ENCODE measurements at places on chromosomes 4 and X. TPM values are rescaled to one million over a fixed set of nuclear protein-coding genes. Genes with fewer than 3 reads are reported as not detected.

Gene RIPPLY1
- total RNA-seq = not detected

Gene DMRTC1
- total RNA-seq = 0.31 TPM

- no peaks in the 10 kb centered on the region for H3K4me1 ChIP-seq
- no peaks in the 10 kb centered on the region for H3K27me3 ChIP-seq
- H3K27ac ChIP-seq = no peak overlapping the region
- H3K4me3 ChIP-seq = no peak overlapping the region
- H3K36me3 ChIP-seq = no peaks in the 10 kb centered on the region
Measured at GRCh38 chrX:1599791-1600405, 8.5 kb downstream of the AKAP17A start.

GRCh38 chrX:45851434-45851991 is 650.8 kb upstream of the DIPK2B start:
- H3K4me3 ChIP-seq = peak overlapping the region; percentile 84
- peaks cover 10% of the 10 kb centered on the region for H3K4me1 ChIP-seq
- no peaks in the 10 kb centered on the region for H3K36me3 ChIP-seq
- no peak for DNase-seq
- no peaks in the 10 kb centered on the region for H3K27me3 ChIP-seq

Gene SPATA18
- 0.39 TPM for total RNA-seq

GRCh38 chrX:115582616-115583495 is 21.9 kb downstream of the PLS3 start:
- H3K4me3 ChIP-seq = no peak overlapping the region
- H3K27ac ChIP-seq = no peak overlapping the region
- H3K4me1 ChIP-seq = peaks cover 14% of the 10 kb centered on the region
- H3K27me3 ChIP-seq = no peaks in the 10 kb centered on the region
- no peaks in the 10 kb centered on the region for H3K36me3 ChIP-seq

Gene EREG
- total RNA-seq = 2.1 TPM

DNA sequence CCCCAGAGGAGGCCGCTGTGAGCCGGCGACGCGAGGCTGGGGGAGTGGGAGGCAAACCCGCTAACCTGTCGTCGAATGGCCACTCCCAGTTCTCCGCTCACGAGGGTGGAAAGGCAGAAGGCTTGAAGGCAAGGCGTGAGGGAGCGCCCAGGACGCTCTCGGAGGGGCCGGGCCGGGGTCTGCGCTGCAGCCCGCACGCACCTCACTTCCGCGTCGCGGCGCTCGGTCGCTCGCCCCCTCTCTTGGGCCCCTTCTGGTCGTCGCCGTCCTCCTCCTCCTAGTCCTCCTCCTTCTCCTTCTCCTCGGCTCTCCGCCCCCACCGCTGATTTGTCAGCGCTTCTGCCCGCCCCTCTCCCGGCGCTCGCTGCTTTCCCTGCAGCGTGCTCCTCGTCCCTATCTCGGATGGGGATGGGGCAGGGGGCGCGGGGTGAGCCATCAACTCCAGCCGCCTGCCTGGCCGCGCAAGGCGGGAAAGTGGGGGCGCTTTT is at the start of gene SNCA:
Gene SNCA, minus strand, starts transcription at position 265 of the 488 bp plus-strand sequence. CDS start 1,494 bp downstream, outside the sequence.
- H3K4me3 ChIP-seq = peak within 1 kb of the TSS; percentile 51
- H3K27me3 ChIP-seq = peaks cover 5% of the 10 kb centered on the region
- no peaks in the 10 kb centered on the region for H3K36me3 ChIP-seq
- H3K27ac ChIP-seq = no peak within 1 kb of the TSS
- DNase-seq = no peak
- H3K4me1 ChIP-seq = no peaks in the 10 kb centered on the region

DNA sequence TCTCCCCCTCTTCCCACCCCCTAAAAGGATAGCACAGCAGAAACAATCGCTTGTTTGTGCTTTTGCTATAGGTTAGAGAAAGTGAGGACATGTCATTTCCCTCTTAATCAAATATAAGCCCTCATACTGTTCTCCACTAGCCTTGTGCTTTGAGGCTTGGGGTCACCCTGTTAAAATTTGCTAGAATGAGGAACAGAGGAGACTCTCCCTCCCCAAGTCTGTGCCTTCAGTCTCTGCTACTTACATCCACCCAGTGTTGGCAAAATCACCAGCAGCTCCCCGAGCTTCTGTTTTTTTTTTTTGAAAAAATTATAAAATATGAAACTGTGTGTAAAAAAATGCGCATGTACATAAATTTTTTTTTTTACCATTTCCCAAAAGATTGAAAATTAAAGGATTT is 19.3 kb downstream of the KLF3 start:
- H3K4me1 ChIP-seq = no peaks in the 10 kb centered on the region
- H3K4me3 ChIP-seq = no peak overlapping the region
- H3K27ac ChIP-seq = no peak overlapping the region
- DNase-seq = no peak
- H3K27me3 ChIP-seq = no peaks in the 10 kb centered on the region

GRCh38 chr4:122331195-122331594 is 47.6 kb upstream of the ADAD1 start:
- no peaks in the 10 kb centered on the region for H3K4me1 ChIP-seq
- DNase-seq = no peak
- no peak overlapping the region for H3K4me3 ChIP-seq
- H3K27me3 ChIP-seq = no peaks in the 10 kb centered on the region

- no peak overlapping the region for H3K27ac ChIP-seq
- H3K27me3 ChIP-seq = no peaks in the 10 kb centered on the region
- no peak overlapping the region for H3K4me3 ChIP-seq
- H3K36me3 ChIP-seq = no peaks in the 10 kb centered on the region
- no peaks in the 10 kb centered on the region for H3K4me1 ChIP-seq
Measured at GRCh38 chrX:11117745-11118144, 6.6 kb downstream of the HCCS start.

Gene CITED1
- total RNA-seq = 0.36 TPM

DNA sequence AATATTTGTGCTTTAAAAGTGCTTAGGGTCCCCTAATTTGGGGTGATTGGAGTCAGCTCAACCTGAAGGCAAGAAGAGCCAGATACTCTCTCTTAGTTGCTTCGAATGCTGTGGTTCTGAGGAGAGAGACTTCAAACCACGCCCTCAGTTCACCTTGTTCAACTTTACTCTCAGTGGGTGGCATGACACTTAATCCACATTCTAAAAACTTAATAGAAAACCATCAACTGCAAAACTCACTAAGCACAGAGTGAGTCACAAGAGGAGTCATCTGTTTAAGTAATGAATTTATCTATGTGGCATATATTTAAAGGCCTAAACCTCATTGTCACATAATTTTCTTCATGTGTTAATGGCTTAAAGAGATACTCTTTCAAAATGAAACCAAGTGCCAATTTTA is 99.5 kb upstream of the SLC4A4 start:
- H3K27ac ChIP-seq = no peak overlapping the region
- DNase-seq = no peak
- no peaks in the 10 kb centered on the region for H3K4me1 ChIP-seq
- no peaks in the 10 kb centered on the region for H3K27me3 ChIP-seq
- no peaks in the 10 kb centered on the region for H3K36me3 ChIP-seq
- H3K4me3 ChIP-seq = no peak overlapping the region

DNA sequence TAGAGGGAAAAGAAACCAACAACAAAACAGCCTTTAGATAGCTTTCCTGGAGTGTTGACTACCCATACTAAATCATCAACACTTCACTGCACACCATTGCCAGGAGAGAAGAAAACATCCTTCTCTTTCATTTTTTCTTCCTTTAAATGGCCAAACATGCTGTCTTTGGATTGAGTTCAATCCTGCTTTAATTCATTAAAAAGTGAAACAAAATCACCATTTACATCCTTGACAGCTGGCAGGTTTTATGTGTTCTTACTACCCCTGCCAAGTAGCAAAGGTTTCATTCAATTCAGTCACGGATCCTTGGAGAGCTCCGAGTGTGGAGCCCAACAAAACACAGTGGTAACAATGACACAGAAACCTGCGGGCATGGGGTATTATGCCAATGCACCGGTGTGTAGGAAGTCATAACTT is 568.3 kb downstream of the ANKRD50 start:
- H3K4me3 ChIP-seq = no peak overlapping the region
- DNase-seq = no peak
- H3K36me3 ChIP-seq = no peaks in the 10 kb centered on the region
- no peak overlapping the region for H3K27ac ChIP-seq
- H3K27me3 ChIP-seq = no peaks in the 10 kb centered on the region
- H3K4me1 ChIP-seq = no peaks in the 10 kb centered on the region

Gene TMEM184C
- total RNA-seq = 26.5 TPM

Gene MFSD8
- 15.1 TPM for total RNA-seq

GRCh38 chr4:60605646-60606354 is 594.3 kb upstream of the ADGRL3 start:
- H3K27me3 ChIP-seq = no peaks in the 10 kb centered on the region
- H3K36me3 ChIP-seq = no peaks in the 10 kb centered on the region
- DNase-seq = no peak

Gene MXD4
- 32.7 TPM for total RNA-seq

Gene SMIM20
- 16.5 TPM for total RNA-seq

All from Panc1 (cell line).